ENCODE measurements at places on chromosomes 3 and 15. TPM values are rescaled to one million over a fixed set of nuclear protein-coding genes. Genes with fewer than 3 reads are reported as not detected.

The TMEM40 gene
- total RNA-seq, result not detected

The ZBTB20 gene
- total RNA-seq, result 61.1 TPM

The TUSC7 gene
- total RNA-seq, result not detected

The GOLGA6L4 gene
- total RNA-seq, result 2.1 TPM

All from diencephalon (tissue), 1 donor.